ENCODE measurements at places on chromosomes 7 and 10.

GRCh38 chr7:106187613-106188350, 75.7 kb upstream of the SYPL1 start:
- DNase-seq = no peak

- DNase-seq = no peak
Measured at GRCh38 chr10:105187243-105187642, 546.2 kb downstream of the SORCS3 start.

GRCh38 chr7:47622946-47623640, 41.2 kb upstream of the TNS3 start:
- DNase-seq = no peak

- DNase-seq = no peak
Measured at GRCh38 chr7:7256731-7257274, 74.5 kb downstream of the C1GALT1 start.

DNA sequence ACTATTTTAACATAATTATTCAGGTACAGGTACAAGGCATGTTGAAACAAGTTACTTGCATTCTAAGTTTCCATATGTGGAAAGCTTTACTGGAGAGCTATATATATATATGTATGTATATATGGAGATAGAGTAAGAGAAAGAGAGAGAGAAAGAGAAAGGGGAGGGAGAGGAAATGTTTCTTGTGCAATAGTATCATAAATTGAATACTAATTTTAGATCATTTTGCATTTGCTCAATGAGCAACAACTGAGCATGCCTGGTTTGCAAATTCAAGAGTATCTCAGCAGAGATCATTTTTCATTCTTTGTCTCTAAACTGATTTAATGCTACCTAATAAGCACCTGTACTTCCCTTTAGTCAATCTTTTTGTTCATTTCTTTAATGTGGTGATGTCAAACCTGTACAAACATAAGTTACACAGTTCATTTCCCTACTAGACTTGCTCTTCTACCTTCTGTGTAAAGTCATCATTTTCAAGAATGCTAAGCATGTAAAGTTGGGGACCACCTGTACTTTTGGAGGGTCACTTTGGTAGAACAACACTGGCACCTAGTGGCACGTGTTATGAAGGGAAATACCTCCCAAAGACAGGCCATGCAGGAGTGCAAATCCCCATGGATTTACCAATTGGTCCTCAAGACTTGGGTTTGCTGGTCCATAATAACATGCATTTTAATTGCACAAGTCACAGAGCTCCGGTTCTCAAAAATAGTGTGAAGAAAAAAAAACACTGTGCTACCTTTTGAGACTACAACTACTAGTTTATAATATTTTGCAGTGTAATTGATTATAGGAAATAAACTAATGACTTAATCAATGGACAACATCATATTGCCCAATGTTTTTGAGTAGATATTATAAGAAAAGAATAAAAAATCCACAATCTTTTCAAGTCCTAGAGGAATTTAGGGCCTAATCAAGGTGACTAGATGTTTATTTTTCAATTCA, 431.2 kb upstream of the IGFBP3 start:
- no peak for DNase-seq

GRCh38 chr10:133401500-133401899, 7.5 kb downstream of the MTG1 start:
- no peak for DNase-seq

GRCh38 chr10:113073549-113074189, 123.6 kb downstream of the TCF7L2 start:
- no peak for DNase-seq

- DNase-seq = no peak
Measured at GRCh38 chr7:91915401-91916050, 25.1 kb upstream of the AKAP9 start.

- no peak for DNase-seq
Measured at GRCh38 chr10:117594722-117595121, 52.2 kb downstream of the EMX2 start.

DNA sequence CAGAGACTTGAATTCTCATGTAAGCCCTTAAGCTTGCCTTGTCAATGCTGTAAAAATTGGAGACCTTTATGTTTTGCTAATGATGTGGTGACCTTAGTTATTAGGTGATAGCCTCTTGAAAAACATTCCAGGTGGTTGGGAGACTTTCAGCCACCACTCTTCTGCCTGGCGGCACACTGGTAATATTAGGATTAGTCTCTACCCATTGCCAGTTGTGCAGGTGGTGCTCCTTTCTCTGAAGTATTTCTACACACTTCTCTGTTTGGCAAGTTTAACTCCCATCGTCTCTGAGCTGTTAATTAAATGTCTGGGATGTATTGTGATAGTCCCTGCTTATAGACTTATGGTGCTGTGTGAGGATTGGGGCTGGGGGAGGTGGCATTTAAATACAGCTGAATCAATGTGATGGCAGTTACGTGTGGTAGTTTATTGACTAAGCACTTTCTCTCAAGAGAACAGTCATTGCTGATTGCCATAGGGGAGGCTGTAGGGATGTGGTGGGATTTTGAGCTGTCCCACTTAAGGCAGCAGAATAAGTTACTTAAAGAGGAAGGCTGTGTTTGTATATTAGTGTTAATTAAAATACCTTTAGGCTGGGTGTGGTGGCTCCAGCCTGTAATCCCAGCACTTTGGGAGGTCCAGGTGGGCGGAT, 61.7 kb downstream of the DAGLB start:
- DNase-seq = no peak

- DNase-seq = no peak
Measured at GRCh38 chr7:2009541-2010001, 223.2 kb downstream of the MAD1L1 start.

GRCh38 chr7:108130261-108130660, at the start of gene LAMB4:
Gene LAMB4 (minus strand): TSS chr7:108130361. CDS start chr7:108123164, 7,197 bp downstream.
- no peak for DNase-seq

DNA sequence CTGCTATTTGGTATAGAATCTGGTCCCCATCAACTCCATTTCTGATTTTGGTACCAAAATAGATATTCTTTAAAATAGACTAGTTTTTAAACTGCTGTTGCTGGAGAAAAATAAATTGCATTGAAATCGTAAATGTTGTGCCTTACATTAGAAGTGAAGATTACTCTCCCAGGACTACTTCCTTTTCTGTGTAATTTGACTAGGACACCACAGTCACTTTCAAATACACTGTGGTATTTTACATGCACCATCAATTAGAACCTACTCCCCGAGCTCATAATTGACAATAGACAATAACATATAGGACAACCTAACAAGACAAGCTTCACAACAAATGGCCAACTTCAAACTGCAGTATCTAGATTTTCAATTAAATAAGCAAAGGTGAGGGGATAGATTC, 211.5 kb downstream of the DGKB start:
- no peak for DNase-seq

DNA sequence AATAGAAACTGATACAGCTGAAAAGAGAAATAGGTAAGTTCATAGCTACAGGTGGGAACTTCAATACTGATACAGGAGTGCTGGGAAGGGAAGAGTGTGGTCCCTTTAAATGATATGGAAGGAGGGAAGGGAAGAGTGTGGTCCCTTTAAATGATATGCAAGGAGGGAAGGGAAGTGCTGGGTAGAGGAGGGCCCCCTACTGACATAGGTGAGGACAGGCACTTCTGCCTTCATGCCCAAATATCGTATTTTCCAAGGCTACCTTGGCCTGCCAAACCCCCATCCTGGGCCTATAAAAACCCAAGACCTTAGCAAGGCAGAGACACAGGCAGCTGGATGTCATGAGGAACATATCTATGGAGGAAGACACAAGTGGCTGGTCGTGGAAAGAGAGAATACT, 92.3 kb downstream of the MAGI2 start:
- no peak for DNase-seq

DNA sequence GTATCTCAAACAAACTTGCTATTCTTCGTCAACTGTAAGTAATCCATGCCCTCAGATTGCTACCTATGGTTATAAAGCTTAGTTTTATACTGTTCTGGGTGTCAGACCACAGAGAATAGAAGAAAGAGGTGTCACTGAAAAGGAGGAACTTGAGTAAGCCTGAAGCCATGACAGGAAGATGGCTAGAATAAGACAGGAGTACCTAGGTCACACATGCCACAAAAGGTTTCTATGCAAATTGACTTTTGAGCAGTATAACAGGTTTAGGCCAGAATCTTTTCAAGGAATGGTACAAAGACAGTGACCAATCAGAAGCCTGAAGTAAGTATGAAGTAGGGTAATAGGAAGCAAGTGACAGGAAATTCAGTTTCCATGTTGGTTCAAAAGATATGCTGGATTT, 23.5 kb downstream of the FBXW4 start:
- no peak for DNase-seq

DNA sequence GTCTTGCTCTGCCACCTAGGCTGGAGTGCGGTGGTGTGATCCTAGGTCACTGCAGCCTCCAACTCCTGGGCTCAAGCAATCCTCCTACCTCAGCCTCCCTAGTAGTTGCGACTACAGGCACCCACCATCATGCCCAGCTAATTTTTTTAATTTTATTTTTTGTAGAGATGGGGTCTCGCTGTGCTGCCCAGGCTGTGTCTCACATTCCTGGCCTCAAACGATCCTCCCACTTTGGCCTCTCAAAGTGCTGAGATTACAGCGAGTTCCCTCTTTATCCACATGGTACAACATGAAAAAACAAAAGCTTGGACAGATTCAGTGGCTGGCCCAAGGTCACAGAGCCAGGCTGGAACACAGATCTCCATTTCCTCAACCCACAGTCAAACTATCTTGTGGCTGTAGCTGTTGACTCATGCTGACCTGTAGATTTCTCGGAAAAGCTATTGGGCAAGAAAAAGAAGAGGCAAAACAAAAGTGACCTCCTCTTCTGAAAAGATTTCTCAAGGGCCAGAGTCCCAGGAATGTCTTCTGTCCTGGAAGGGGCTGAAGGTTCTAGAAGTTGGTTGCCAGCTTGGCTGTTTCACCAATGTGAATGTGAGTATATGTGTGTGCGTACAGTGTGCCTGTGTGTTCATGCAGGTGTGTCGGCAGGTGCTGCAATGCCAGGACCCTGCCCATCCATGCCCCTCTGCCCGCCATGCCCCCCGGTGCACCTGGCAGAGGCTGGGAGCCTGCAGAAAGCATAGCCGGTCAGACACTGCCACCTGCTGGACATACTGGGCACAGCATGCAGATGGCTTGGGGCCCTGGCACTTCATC, 28.4 kb downstream of the TMEM130 start:
- peak; percentile 67 for DNase-seq

DNA sequence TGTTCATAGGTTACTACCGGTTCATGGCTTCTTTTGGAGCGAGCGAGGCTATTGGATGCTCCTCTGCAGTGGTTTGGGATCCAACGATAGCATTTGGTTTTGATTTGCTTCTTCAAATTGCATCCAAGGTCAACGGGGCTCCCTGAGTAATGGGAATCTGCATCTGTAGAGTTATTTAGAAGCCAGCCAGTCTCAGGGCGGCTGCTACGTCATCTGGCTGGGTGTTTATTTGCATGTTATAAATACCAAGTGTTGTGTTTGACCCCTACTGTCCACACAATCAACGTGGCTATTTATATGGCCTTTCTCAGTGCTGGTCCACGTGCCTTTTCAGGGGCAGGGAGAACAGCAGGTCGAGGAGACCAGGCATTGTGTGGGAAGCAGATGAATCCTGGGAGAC, 137.7 kb downstream of the PRPF18 start:
- no peak for DNase-seq

DNA sequence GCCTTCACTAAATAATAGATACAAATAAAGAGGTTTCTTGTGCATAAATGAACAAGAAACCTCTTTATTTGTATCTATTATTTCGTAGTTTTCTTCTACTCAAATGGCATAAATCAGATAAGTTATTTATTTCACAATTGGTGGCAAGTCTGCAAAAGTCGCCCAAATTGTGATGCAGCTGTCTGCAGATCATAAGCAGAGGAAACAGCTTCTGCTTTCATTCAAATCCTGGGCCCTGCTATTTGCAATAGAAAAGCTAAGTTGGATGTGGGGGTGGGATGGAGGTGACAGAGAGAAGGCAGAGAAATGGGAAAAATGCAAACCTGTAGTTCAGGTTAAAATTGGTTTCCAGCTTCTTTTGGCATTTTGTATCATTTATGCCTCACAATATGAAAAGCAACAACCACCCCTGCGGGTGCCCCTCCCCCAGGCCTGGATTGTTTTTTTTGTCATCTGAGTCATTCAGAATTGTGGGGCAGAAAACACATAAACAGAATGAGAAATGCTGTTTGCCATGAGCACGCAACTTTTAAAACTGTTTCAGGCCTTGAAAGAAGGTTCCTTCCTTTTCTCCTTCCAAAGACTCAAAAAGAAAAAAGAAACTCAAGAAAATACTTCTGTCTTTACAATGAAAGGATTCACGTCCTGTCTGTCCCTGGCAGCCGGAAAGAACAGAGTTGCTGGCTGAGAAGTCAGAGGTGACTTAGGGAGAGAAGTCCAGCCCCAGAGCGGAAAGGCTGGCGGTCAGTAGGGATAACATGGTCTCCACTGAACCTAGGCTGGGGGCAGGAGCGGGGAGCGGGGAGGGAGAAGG, 132.9 kb downstream of the BAMBI start:
- no peak for DNase-seq

DNA sequence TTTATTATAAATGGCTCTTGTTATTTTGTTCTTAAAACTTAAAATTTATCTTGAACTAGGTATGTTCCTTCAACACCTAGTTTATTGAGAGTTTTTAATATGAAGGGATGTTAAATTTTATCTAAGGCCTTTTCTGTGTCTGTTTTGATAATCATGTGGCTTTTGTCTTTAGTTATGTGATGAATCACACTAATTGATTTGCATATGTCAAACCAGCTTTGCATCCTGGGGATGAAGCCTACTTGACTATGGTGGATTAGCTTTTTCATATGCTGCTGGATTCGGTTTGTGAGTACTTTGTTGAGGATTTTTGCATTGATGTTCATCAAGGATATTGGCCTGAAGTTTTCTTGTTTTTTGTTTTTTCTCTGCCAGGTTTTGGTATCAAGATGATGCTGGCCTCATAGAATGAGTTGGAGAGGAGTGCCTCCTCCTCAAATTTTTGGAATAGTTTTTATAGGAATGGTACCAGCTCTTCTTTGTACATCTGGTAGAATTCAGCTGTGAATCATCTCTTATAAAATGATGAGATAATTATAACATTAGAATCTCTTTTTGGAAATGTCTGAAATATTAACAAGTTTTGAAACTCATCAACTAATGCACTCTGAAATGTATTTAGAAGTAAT, 78.7 kb upstream of the AGR3 start:
- DNase-seq = no peak

Measured in activated T-cell treated with anti-CD3 and anti-CD28 coated beads for 4 hours (primary cell).